ENCODE measurements at places on chromosomes 13 and 19. TPM values are rescaled to one million over a fixed set of nuclear protein-coding genes. Genes with fewer than 3 reads are reported as not detected.

NLRP5 gene
- total RNA-seq: not detected

ZNF723 gene
- total RNA-seq: not detected

ZNF221 gene
- total RNA-seq: 3.2 TPM

GDF15 gene
- total RNA-seq: 214 TPM

ERICH6B gene
- total RNA-seq: not detected

ZNF256 gene
- total RNA-seq: 4.0 TPM

PDX1 gene
- total RNA-seq: not detected

CALR3 gene
- 0.16 TPM for total RNA-seq

SERTM1 gene
- total RNA-seq: 0.44 TPM

ZNF570 gene
- 7.6 TPM for total RNA-seq

TRAPPC5 gene
- 52.0 TPM for total RNA-seq

CLIP3 gene
- total RNA-seq: 0.81 TPM

TEX101 gene
- total RNA-seq: not detected

IZUMO2 gene
- total RNA-seq: not detected

DHRS12 gene
- total RNA-seq: 5.9 TPM

FAM83E gene
- total RNA-seq: 0.94 TPM

HIPK4 gene
- not detected for total RNA-seq

LYL1 gene
- 32.2 TPM for total RNA-seq

S1PR2 gene
- 0.65 TPM for total RNA-seq

LSR gene
- total RNA-seq: 1.1 TPM

RNF225 gene
- not detected for total RNA-seq

MIDN gene
- total RNA-seq: 15.6 TPM

OVOL3 gene
- not detected for total RNA-seq

CYP4F2 gene
- total RNA-seq: not detected

LTBP4 gene
- total RNA-seq: 73.7 TPM

CCNA1 gene
- total RNA-seq: 9.0 TPM

STOML3 gene
- not detected for total RNA-seq

RUBCNL gene
- total RNA-seq: not detected

ZGLP1 gene
- 0.44 TPM for total RNA-seq

NR2F6 gene
- 39.3 TPM for total RNA-seq

CYP4F8 gene
- not detected for total RNA-seq

MAG gene
- 0.69 TPM for total RNA-seq

ATP13A1 gene
- total RNA-seq: 37.9 TPM

ZNF534 gene
- 0.06 TPM for total RNA-seq

SLC7A10 gene
- not detected for total RNA-seq

LGALS7 gene
- not detected for total RNA-seq

SPACA4 gene
- not detected for total RNA-seq

Data from bladder microvascular endothelial cell (primary cell).